Effector memory CD4-positive, alpha-beta T cell (primary cell): ENCODE measurements at places on chromosomes 12 and 14.

GRCh38 chr12:130058926-130059472 lies 103.3 kb upstream of the FZD10 start:
- DNase-seq: no peak

DNA sequence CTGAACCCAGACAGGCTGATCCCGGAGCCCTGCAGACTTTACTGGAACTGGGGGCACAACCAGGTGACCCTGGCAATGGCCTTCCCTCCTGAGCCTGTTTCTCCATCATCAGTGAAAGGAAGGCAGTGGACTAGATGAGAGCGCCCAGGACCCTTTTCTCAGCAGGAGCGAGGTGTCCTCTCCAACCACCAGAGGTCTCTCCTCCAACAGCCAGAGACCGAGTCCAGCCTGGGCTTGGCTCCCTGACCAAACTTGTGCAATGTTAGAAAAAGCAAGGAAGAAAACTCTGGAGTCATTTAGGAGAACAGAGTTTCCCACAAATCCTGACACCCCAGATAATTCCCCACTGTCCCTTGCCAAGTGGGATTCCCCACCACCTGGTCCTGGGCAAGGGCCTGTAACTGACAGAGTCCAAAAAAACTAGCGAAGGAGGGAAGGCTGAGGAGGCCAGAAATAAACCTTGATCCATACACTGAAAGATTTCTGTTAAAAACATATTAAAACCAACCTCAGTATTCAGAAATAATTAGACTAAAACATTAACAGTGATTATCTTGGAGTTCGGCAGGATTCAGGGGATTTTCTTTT lies 9.0 kb downstream of the RPS6KL1 start:
- DNase-seq: no peak

DNA sequence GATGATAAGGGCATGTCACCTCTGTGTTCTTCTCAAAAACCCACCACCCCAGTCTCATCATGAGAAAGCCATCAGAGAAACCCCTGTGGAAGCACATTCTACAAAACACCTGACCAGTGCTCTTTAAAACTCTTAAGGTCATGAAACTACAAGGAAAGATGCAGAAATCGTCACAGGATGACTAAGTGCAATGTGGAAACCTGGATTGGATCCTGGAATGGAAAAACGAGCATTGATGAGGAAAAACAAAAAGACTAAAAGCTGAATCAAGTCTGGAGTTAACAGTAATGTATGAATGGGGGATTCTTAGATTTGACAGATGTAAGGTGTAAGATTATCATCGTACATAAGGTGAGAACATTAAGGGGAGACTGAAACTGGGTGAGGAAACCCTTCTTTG lies 211.0 kb downstream of the TBX5 start:
- no peak for DNase-seq

DNA sequence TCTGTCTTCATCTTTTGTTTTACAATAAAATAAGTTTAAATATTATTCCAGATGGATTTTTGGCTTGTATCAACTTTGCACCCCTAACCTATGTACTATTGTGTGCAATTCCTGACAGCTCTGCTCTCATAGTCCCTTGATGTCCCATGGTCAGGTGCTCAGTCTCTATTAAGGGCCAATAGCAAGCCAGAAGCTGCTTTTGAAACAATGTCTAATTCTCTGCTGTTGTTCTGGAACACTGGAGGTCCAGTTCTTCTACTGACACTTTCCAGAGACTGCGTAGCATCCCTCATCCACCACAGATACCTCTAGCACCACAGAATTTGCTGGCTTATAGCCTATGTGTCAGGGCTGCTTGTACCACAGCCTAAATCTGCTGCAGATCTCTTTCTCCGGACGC lies 74.6 kb downstream of the BRMS1L start:
- no peak for DNase-seq

GRCh38 chr14:105323663-105324062 lies 9.1 kb downstream of the PACS2 start:
- no peak for DNase-seq

DNA sequence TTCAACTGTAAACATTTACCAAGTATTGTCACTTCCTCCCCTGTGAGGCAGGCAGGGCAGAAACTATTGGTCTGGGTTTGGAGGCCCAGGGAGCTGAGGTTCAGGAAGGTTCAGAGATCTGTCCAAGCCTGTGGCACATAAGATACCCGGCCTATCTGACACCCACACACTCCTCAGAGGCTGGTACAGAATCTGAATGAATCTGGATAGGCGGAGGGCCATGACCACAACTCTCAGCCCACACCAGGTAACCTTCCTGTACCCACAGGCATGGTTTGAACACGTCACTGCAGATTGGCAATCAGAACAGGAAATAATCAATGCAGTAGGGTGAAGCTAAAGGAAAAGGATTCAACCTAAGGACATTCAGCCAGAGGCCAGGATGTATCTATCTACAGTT lies 92.8 kb upstream of the TMCC3 start:
- no peak for DNase-seq

DNA sequence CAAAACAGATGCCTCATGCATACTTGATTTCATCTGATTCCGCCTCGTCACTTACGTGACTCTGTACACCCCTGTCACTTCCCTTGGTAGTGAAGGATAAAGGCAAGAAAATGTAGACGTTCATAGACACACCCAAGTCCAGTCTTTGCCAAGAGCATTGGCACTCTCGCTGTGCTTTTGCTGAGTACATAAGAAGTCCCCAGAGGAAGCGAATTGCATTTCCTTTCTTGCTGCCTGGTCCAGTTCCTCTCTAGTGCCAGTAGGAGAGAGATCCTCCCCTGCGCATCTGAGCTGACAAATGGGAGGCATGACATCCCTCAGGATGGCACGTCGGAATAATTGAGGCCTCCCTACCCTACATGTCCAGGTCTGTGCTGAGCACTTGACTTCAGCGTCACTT lies 21.3 kb upstream of the RIN3 start:
- no peak for DNase-seq

DNA sequence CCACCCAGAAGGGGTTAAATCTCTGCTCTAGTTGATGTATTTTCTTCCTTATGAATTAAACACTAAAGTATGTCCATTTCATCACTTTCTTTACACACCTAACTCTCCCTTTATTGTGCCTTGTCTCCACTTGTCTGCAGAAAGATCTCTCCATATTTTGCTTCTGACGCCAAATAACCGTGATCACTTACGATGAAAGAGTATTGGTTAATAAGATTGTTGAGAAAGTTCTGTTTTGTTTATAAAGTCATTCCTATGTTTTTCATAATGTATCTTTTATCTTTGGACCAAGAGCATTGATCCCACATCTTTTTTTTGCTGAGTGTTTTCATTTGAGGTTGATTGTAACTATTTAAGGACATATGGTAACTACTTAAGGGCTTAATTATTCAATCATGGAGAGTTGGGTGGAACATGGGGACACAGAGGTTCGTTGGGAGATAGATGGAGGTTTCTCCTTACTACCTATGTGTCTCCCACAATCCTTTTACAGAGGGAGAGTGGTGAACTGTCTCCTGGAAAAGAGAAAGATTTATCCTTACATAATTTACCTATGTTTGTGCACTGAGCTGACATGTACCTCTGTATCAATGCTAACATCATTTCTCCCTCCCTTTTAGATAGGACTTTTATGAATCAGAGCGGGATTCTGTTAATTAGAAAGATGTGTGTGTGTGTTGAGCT lies 120.7 kb upstream of the SLC38A2 start:
- no peak for DNase-seq

DNA sequence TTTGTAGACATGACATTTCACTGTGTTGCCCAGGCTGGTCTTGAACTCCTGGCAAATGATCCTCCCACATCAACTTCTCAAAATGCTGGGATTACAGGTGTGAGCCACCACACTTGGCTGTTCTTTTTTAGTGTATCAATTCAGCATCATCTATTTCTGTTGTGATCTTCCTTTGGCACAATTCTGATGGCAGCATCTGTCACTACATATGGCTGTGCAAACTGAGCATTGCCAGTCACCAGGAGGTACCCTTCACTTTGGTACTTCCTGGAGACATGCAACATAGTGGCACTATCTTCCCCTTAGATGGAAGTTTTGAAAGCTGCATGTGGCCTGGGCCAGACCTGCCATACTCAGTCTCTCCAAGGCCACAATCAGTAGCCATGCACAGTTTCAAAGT lies 467.1 kb upstream of the TMPO start:
- DNase-seq: no peak

DNA sequence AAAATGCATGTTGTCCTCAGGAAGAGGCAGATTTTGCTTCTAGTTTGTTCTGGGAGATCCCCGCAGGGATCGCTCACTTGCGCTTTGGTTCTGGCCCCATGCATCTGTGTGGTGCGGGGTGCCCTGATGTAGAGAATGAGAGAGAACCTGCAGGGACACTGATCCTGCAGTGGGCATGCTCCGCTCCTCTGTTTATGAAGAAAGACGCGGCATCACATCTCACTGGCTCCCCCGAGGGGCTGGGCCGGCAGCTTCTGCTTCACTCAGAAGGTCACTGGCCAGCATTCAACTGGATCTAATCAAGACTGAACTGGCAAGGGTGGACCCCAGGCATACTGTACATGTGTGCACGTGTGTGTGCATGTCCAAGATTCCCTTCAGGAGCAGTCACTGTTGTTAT lies 164.2 kb downstream of the CALM1 start:
- DNase-seq: no peak
